ENCODE measurements at places on chromosomes 4 and X. TPM values are rescaled to one million over a fixed set of nuclear protein-coding genes. Genes with fewer than 3 reads are reported as not detected.

DNA sequence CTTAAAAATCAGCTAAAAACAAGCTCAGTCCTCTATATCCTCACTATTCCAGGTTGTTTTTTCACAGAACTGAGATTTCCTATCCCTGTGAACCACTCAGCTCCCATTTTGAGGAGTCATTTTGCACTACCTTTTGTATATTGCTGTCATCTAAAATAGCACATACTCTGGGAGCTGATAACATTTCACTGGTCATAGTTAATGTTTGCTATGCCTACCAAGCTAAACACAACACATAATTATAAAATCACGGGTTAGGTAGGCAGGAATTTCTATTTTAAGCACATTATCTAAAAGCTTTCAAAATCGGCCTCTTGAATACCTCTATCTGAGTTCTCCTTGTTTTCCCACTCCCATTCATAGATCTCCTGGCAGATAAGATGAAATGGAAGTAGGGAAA lies 882.0 kb upstream of the INTU start:
- H3K27ac ChIP-seq, result no peak overlapping the region
- no peak overlapping the region for H3K4me3 ChIP-seq
- H3K4me1 ChIP-seq, result no peaks in the 10 kb centered on the region
- DNase-seq, result no peak

GRCh38 chr4:183130328-183131155 lies 31.5 kb downstream of the WWC2 start:
- no peak overlapping the region for H3K27ac ChIP-seq
- no peak overlapping the region for H3K4me3 ChIP-seq
- no peaks in the 10 kb centered on the region for H3K27me3 ChIP-seq
- no peak for DNase-seq
- no peaks in the 10 kb centered on the region for H3K36me3 ChIP-seq

DNA sequence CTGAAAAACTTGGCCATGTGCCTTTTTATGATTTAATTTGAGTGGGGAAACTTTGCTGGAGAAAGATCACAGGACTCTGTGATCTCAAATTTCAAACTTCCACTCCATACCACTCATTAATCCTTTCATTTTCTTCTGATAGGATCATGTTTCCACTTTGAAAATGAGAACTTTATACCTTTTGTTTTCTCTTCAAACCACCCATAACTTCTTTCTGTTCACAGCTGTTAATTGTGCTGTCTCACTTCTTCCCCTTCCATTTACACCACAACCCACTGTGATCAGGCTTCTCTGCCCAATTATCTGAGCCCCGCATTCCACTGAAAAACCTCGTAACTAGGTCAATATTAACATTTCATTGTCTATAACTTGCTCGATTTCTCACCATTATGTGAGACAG lies 47.0 kb upstream of the ARSJ start:
- no peaks in the 10 kb centered on the region for H3K36me3 ChIP-seq
- H3K27me3 ChIP-seq, result no peaks in the 10 kb centered on the region
- no peak overlapping the region for H3K4me3 ChIP-seq
- no peak overlapping the region for H3K27ac ChIP-seq

DNA sequence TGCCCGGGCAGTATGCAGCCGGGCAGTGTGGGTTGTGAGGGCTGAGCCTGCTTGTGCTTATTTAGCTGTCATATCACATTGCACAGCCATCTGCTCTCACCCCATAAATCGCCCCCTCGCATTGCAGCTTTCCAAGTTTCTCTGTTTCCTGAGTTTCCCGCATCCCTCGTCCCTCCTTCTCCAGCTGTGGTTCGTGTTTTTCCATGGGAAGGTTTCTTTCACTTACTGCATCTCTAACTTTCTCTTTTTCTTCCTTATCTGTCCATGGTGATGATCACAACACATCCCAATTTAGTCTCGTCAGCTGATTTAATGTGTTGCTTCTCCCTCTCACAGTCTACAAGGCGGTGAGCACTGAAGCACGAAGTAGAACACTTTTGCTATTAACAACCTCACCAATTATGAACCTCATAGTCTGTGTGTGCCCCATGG lies 118.1 kb downstream of the ENPP6 start:
- no peaks in the 10 kb centered on the region for H3K27me3 ChIP-seq
- no peaks in the 10 kb centered on the region for H3K4me1 ChIP-seq
- peak overlapping the region; percentile 36 for H3K27ac ChIP-seq
- DNase-seq, result no peak
- no peak overlapping the region for H3K4me3 ChIP-seq

DNA sequence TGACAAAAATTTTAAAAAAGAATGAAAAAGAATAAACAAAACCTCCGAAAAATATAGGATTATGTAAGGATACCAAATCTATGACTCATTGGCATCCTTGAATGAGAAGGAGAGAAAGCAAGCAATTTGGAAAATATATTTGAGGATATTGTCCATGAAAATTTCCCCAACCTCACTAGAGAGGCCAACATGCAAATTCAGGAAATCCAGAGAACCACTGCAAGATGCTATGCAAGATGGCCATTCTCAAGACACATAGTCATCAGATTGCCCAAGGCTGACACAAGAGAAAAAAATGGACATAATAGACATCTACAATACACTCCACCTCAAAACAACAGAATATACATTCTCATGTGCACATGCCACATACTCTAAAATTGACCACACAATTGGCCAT lies 135.9 kb upstream of the SPANXB1 start:
- H3K27ac ChIP-seq, result no peak overlapping the region
- no peaks in the 10 kb centered on the region for H3K27me3 ChIP-seq
- H3K4me3 ChIP-seq, result no peak overlapping the region
- H3K4me1 ChIP-seq, result no peaks in the 10 kb centered on the region

TSPAN6 gene
- 27.7 TPM for total RNA-seq

CXXC4 gene
- total RNA-seq, result 2.4 TPM

DNA sequence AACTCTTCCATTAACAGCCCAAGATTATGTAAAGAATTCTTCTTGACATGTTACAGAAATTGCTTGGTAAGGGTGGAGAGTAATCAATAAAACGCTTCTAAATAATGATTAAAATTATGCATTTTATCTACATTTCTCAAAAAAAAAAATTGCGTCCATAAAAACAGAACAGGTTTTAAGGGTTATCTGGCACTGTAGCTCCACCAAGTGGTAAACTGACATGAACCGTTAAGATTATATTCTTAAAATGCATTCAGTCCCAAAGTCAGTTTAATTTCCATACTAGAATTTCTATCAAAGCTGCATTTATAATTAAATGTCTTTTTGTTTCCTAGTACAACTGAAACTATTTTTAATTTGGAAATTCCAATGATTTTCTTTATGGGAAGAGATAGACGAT lies 214.0 kb upstream of the UGT8 start:
- H3K4me3 ChIP-seq, result no peak overlapping the region
- DNase-seq, result no peak
- no peak overlapping the region for H3K27ac ChIP-seq
- H3K4me1 ChIP-seq, result no peaks in the 10 kb centered on the region
- H3K27me3 ChIP-seq, result no peaks in the 10 kb centered on the region

PRSS48 gene
- total RNA-seq, result not detected

- no peaks in the 10 kb centered on the region for H3K36me3 ChIP-seq
- no peak for DNase-seq
- no peaks in the 10 kb centered on the region for H3K27me3 ChIP-seq
- no peaks in the 10 kb centered on the region for H3K4me1 ChIP-seq
- no peak overlapping the region for H3K27ac ChIP-seq
Observed at GRCh38 chrX:39676434-39676833, 421.3 kb downstream of the BCOR start.

- no peaks in the 10 kb centered on the region for H3K4me1 ChIP-seq
- no peak for DNase-seq
- no peak overlapping the region for H3K4me3 ChIP-seq
Observed at GRCh38 chrX:45872480-45872879, 671.8 kb upstream of the DIPK2B start.

DNA sequence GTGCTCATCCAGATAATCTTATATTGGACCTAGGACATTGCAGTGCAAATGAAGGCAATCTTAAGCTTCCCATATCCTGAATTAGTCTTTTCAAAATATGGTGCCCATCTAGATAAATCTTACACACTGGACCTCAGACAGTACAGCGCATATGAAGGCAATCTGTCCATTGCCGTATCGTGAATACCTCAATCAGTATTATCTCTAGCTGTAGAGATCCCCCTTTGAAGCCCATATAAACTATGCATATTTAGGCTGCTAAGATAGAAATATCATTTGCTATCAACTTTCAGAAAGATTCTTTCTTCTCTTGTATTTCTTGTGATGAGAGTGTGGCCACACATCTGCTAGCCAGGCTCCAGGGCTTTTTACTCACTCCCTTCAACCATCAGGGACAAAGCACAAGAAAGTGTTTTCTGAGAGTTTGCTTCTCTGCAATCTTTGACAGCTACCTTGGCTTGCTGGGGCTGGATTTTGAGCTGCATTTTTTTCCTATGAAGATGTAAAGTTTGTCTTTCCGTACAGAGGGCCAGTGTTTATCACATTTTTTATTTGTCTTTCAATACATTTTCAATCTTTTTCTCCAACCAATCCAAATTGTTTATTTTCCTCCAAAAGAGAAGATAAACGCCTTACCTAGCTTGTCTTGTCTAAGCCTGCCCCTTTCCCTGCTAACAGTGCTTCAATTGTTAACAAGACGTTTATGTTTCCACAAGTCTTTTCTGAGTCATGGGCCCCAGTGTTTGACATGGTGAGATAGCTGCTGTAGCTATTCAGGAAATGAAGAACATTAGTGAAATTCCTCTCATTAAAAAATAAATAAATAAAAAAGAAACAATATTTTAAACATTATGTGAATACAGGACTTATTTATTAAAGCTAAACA lies 57.6 kb upstream of the FAT1 start:
- no peaks in the 10 kb centered on the region for H3K27me3 ChIP-seq
- no peak overlapping the region for H3K27ac ChIP-seq
- no peaks in the 10 kb centered on the region for H3K36me3 ChIP-seq
- DNase-seq, result no peak

NPY5R gene
- 0.40 TPM for total RNA-seq

DNA sequence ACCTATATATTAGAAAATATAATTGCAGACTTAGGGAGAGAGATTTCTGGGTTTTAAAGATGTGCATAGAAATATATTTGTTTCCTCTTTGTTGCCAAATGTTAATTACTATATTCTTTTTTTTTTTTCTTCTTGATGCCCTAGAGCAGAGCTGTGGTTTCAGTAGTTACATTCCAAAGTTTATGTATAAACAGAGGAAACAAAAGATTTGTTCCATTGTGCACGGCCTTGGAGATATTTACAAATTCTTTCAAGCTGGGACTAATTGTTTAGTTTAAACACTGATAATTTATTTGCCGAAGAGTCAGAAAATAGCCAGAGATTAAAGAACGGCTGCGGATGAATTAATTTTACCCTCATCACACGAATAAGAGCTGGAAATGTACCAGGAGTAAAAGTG lies 85.1 kb downstream of the USP46 start:
- no peak overlapping the region for H3K27ac ChIP-seq
- no peaks in the 10 kb centered on the region for H3K36me3 ChIP-seq
- no peaks in the 10 kb centered on the region for H3K4me1 ChIP-seq
- H3K27me3 ChIP-seq, result no peaks in the 10 kb centered on the region
- H3K4me3 ChIP-seq, result no peak overlapping the region
- no peak for DNase-seq

S100P gene
- 0.26 TPM for total RNA-seq

USP27X gene
- total RNA-seq, result 15.6 TPM

DNA sequence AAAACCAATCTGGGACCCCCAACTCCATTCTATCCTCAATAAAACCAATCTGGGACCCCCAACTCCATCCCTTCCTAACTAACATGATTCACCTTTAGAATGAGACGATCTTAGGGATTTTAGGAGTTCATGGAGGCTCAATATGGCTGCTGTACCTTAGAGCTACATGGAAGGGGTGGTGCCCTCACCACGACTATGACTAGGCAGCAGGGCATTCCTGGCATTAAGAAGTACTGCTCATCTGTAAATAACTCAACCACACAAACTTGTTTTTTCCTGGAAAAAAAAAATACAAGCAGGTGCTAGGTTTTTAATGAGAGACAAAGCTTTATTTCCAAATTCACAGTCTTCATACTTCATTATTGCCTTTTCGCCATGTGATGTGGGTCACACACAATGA lies 346.5 kb upstream of the FAT1 start:
- no peak overlapping the region for H3K27ac ChIP-seq
- H3K27me3 ChIP-seq, result no peaks in the 10 kb centered on the region
- no peaks in the 10 kb centered on the region for H3K4me1 ChIP-seq
- no peaks in the 10 kb centered on the region for H3K36me3 ChIP-seq

- no peak overlapping the region for H3K27ac ChIP-seq
- no peaks in the 10 kb centered on the region for H3K27me3 ChIP-seq
- H3K36me3 ChIP-seq, result no peaks in the 10 kb centered on the region
- no peak for DNase-seq
- H3K4me3 ChIP-seq, result no peak overlapping the region
Observed at GRCh38 chr4:14928035-14928434, 74.2 kb upstream of the CPEB2 start.

GRCh38 chr4:57168982-57169381 lies 58.8 kb upstream of the IGFBP7 start:
- DNase-seq, result no peak
- H3K4me1 ChIP-seq, result no peaks in the 10 kb centered on the region
- H3K4me3 ChIP-seq, result no peak overlapping the region
- no peaks in the 10 kb centered on the region for H3K27me3 ChIP-seq

MAGEA1 gene
- not detected for total RNA-seq

GRCh38 chr4:8381814-8382581 lies 58.5 kb downstream of the ACOX3 start:
- H3K27ac ChIP-seq, result no peak overlapping the region
- DNase-seq, result no peak
- no peaks in the 10 kb centered on the region for H3K4me1 ChIP-seq
- H3K4me3 ChIP-seq, result no peak overlapping the region

GRCh38 chrX:26597981-26598380 lies 382.0 kb downstream of the MAGEB5 start:
- no peaks in the 10 kb centered on the region for H3K27me3 ChIP-seq
- H3K4me3 ChIP-seq, result no peak overlapping the region
- DNase-seq, result no peak
- no peak overlapping the region for H3K27ac ChIP-seq
- no peaks in the 10 kb centered on the region for H3K4me1 ChIP-seq
- H3K36me3 ChIP-seq, result no peaks in the 10 kb centered on the region

DNA sequence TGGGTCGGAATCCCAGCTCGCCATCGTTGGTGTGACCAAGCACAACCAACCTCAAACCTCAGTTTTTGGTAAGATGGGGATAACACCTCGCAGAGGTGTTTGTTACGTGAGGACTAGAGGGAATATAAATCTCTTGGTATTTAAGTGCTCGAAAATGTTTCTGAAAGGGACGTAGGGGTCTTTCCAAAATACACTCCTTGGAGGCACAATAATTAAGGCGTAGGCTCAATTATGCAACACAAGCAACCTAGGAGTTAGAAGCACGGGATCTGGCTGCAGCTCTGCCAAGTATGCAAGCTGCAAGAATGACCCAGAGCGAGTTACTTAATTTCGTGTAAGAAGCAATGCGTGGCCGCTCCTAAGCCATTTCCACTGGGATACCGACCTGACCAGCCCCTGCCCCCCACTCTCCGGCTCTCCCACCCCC lies 552 bp downstream of the ADH5 start:
- H3K27ac ChIP-seq, result peak overlapping the region; percentile 97
- no peaks in the 10 kb centered on the region for H3K27me3 ChIP-seq
- H3K4me3 ChIP-seq, result peak overlapping the region; percentile 91

Measured in uterus (tissue), 4 donors.